ENCODE measurements at places on chromosomes 12 and 14.

- H3K4me1 ChIP-seq = no peaks in the 10 kb centered on the region
- H3K36me3 ChIP-seq = no peaks in the 10 kb centered on the region
- no peak overlapping the region for H3K4me3 ChIP-seq
- no peak for DNase-seq
- no peaks in the 10 kb centered on the region for H3K27me3 ChIP-seq
- H3K27ac ChIP-seq = no peak overlapping the region
These were observed 292.7 kb upstream of the RTL1 start for GRCh38 chr14:101196051-101196712.

GRCh38 chr12:130460611-130461446 is 123.1 kb downstream of the PIWIL1 start:
- H3K27me3 ChIP-seq = no peaks in the 10 kb centered on the region
- no peak for DNase-seq
- H3K4me1 ChIP-seq = no peaks in the 10 kb centered on the region
- no peak overlapping the region for H3K27ac ChIP-seq
- no peaks in the 10 kb centered on the region for H3K36me3 ChIP-seq

GRCh38 chr12:130011611-130012385 is 108.0 kb upstream of the TMEM132D start:
- no peaks in the 10 kb centered on the region for H3K27me3 ChIP-seq
- H3K27ac ChIP-seq = no peak overlapping the region
- H3K4me1 ChIP-seq = no peaks in the 10 kb centered on the region
- DNase-seq = no peak
- no peak overlapping the region for H3K4me3 ChIP-seq
- H3K36me3 ChIP-seq = no peaks in the 10 kb centered on the region

DNA sequence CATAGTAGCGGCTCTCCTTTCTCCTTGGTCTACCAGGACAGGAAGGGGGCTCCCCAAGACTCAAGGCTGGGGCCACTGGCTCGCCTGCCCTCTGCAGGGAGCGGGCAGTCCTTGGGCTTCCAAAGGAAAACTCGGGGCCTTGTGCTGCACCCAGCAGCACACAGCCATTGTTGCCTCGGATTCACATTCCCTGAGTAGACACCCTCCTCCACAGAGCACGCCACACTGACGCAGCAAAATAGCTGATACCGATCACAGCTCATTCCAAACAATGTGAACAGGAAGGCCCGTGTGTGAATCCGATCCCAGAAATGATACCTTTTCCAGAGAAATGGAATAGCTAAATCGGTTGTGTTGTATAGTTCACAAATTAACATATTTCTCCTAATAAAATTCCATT is 65.1 kb upstream of the DYNC1H1 start:
- no peaks in the 10 kb centered on the region for H3K4me1 ChIP-seq
- H3K27me3 ChIP-seq = no peaks in the 10 kb centered on the region
- DNase-seq = peak; percentile 21
- no peak overlapping the region for H3K4me3 ChIP-seq
- H3K27ac ChIP-seq = no peak overlapping the region
- H3K36me3 ChIP-seq = peaks cover 50% of the 10 kb centered on the region

DNA sequence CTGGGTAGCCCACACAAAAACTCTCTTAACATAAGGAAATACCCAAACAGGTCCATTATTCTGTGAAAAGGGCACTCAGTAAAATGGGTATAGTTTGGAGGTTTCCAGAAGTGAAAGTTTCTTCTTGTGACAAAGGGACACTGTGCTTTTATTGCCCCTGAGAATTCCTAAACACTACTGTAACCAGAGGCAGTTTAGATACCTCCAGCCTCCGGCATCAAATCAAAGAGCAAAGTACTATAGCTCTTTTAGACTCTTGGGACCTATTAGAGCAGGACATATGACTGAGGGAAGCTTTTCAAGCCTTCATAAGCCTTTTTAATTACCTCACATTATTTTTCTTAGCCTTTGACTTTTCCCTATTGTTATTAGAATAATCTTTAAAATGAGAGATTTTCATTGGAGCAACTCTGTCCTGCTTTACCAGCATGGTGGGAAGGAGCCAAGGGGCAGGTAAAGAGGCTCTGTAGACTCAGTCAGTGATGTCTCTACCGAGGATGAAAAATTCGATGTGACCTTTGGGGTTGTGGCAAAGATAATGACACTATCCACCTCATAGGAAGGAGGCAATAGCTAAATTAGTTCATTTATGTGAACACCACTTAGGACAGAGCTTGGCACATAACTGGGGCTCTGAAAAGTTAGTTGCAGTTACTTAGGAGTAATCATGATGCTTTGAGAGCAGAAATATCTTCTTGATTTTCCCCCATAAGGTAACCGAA is 85.1 kb downstream of the IFNG start:
- peaks cover 3% of the 10 kb centered on the region for H3K4me1 ChIP-seq
- H3K27me3 ChIP-seq = no peaks in the 10 kb centered on the region

GRCh38 chr12:111446631-111447570 is 41.2 kb downstream of the SH2B3 start:
- no peak for DNase-seq
- no peaks in the 10 kb centered on the region for H3K27me3 ChIP-seq
- peaks cover 63% of the 10 kb centered on the region for H3K36me3 ChIP-seq

DNA sequence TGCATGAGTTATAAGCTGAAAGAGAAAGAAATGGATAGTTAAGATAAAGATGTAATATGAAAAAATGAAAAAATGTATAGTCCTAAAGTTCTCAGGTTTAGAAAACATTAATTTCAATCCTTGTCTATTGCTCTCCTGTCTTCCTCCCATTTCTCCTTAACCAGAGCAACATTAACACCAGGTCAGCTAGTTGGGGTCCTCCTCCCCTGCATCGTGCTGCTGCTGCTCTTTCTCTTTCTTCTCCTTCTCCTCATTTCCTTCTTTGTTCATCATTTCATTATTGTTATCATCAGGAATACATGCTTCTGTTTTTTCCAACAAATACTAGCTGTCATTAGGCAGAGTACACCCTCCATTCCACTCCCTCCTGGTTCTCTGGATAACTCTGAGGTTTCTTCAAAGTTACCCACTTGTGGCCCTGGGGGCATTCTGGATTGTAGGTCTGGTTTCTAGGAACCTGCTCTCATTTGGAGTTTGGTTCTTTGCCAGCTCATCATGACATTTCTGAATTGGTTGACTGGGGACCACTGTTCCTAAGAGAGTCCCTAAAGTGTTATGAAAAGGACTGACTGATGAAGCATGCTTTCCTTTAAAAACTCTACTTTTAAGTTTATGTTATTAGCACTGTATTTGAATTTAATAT is 17.0 kb downstream of the ACSS3 start:
- H3K4me3 ChIP-seq = no peak overlapping the region
- no peak for DNase-seq
- H3K36me3 ChIP-seq = no peaks in the 10 kb centered on the region
- H3K27ac ChIP-seq = no peak overlapping the region

- H3K4me1 ChIP-seq = peaks cover 6% of the 10 kb centered on the region
- no peak for DNase-seq
- no peak overlapping the region for H3K27ac ChIP-seq
- no peaks in the 10 kb centered on the region for H3K36me3 ChIP-seq
- no peak overlapping the region for H3K4me3 ChIP-seq
- H3K27me3 ChIP-seq = no peaks in the 10 kb centered on the region
These were observed 30.7 kb downstream of the FOXN3 start for GRCh38 chr14:89386212-89386886.

DNA sequence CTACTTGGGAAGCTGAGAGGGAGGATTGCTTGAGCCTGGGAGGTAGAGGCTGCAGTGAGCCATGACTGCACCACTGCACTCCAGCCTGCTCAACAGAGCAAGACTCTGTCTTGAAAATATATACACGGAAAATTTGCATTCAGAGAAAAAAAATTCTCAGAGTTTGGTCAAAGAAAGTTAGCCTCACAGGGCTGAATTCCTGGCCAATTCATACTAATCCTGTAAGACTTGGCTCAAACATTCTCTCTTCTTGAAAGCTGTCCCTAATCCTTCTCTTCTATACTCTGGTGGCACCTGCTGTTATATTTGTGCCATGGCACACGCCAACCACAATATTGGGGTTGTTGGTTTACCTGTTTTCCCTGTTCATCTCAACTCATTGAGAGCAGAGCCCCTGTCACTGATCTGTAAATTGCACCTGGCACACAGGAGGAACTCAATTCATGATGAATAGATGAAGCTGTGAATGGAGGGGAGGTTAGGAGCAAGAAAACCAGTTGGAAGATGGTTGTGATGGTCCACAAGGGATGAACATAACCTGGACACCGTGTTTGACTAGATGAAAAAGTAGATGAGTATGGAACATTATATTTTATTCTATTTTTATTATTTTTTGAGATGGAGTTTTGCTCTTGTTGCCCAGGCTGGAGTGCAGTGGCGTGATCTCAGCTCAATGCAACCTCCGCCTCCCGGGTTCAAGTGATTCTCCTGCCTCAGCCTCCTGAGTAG is 36.8 kb upstream of the SPTSSA start:
- H3K4me1 ChIP-seq = peaks cover 5% of the 10 kb centered on the region
- no peak overlapping the region for H3K27ac ChIP-seq
- no peaks in the 10 kb centered on the region for H3K36me3 ChIP-seq
- no peaks in the 10 kb centered on the region for H3K27me3 ChIP-seq
- no peak overlapping the region for H3K4me3 ChIP-seq

DNA sequence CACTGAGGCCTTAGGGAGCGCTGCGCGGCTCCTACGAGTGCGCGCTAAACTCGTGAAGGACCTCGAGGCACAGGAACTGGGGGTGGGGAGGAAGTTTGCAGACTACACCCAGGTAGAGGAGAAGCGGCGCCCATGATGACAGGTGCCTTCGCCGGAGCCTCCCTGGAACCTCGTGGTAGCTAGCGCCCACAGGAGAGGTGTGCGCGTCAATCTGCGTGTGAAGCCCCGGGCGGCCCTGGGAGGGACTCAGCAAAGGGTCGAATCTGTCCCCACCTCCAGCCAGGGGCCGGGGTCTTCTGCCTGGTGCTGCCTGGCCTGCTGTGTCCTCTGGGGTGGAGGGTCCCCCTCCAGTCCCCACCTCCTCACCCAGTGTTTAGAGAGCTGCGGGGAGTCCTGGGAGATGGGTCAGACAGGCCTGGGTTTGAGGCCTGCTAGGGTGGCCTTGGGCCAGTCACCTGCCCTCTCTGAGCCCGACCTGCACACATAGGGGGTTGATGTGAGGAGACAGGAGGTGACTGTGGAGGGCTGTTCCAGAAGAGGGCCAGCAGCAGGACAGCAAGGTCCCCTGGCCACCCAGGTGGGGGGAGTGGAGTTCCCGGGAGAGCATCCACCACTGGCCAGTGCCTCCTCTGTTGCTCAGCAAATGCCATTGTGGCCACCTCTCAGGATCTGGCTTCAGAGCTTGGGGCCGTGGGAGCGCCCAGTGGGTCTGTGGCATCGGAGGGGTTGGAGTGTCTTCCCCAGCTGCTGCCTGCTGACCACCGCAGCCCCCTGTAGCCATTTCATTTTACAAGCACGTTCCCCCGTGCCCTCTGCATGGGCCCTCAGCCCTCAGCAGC is 20.2 kb upstream of the KIF26A start:
- no peaks in the 10 kb centered on the region for H3K36me3 ChIP-seq
- H3K27me3 ChIP-seq = peaks cover 4% of the 10 kb centered on the region
- H3K4me1 ChIP-seq = peaks cover 30% of the 10 kb centered on the region
- no peak overlapping the region for H3K27ac ChIP-seq
- DNase-seq = no peak

GRCh38 chr12:66539431-66539830 is 139.4 kb downstream of the GRIP1 start:
- H3K4me3 ChIP-seq = no peak overlapping the region
- peaks cover 4% of the 10 kb centered on the region for H3K4me1 ChIP-seq
- no peak overlapping the region for H3K27ac ChIP-seq
- no peaks in the 10 kb centered on the region for H3K27me3 ChIP-seq

- H3K36me3 ChIP-seq = peaks cover 50% of the 10 kb centered on the region
- H3K4me1 ChIP-seq = no peaks in the 10 kb centered on the region
- no peaks in the 10 kb centered on the region for H3K27me3 ChIP-seq
- no peak overlapping the region for H3K27ac ChIP-seq
- no peak for DNase-seq
These were observed 27.4 kb upstream of the BTBD6 start for GRCh38 chr14:105220699-105221597.

DNA sequence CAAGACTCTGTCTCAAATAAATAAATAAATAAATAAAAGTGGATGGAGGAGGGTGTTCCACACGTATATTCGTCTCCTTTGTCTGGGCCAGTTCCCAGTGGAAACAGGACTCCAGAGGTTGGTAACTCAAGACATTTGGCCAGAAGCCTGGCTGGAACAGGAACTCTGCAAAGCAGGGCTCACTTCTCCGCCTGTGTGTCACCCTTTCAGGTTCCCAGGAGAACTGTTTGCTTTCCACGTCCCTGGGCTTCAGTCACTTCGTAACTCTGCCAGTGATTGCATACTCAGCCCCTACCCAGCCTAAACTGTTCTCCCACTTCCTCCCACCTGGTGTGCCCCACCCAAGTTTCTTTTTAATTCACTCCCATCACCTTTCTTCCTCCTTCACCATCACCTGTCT is 7.0 kb upstream of the UBE2N start:
- H3K27ac ChIP-seq = no peak overlapping the region
- H3K4me1 ChIP-seq = no peaks in the 10 kb centered on the region
- no peak overlapping the region for H3K4me3 ChIP-seq
- DNase-seq = no peak
- no peaks in the 10 kb centered on the region for H3K36me3 ChIP-seq

DNA sequence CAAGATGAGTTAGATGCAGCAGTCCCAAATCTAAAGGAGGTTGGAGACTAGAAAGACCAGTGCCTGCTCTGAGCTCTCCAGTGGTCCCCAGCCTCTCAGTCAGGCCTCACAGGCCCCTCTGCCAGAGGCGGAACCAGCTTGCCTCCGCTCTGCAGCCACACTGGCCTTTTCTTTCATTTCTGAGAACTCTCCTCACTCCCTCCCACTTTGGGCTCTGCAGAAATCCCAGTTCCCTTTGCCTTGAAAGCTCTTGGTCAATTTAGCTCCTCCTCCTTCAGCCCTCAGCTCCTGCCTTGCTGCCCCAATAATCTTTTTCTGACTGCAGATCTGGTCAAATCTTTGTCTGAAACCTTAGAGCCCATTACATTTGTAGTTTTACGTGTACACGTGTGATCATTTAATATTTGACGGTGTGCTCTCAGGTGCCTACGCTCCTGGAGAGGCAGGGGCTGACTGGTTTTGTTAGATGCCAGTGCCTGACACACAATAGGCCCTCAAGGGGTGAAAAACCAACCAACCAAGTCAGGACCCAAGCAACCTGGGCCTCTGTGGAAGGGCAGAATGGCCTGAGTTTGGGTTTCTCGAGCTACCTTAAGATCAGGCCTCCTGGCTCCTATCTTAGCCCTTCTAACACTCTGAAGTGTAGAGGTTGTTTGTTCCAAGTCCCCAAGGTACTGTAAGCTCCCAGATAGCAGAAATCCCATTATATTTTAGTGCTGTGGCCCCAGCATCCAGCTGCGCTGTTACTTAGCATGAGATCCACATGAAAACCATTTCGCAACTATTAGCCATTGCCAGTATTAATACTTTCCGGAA is 1.1 kb upstream of the NUDT4 start:
- no peaks in the 10 kb centered on the region for H3K36me3 ChIP-seq
- H3K27ac ChIP-seq = peak overlapping the region; percentile 8
- peaks cover 11% of the 10 kb centered on the region for H3K4me1 ChIP-seq
- DNase-seq = no peak
